CD4-positive, alpha-beta T cell treated with Interleukin-4 for 4 hours (primary cell): ENCODE measurements at places on chromosomes 5 and 9.

GRCh38 chr9:93155716-93156474, 21.8 kb upstream of the NINJ1 start:
- no peak for DNase-seq

DNA sequence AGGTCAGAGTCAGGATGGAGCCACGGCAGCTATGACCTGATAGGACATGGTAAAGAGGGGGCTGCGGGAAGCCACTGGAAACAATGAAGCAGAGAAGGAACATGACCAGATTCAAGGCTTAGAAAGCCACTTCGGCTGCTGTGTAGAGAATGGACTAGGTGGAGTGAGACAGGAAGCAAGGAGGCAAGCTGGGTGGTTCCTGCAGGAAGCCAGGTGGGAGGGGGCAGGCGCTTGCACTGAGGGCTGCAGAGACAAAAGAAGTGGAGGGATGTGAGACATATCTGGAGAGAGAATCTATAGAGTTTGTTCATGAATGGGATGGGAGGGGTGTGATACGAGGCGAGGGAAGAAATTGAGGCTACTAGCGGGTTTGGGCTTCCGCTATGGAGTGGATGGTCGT, 19.0 kb upstream of the N4BP3 start:
- DNase-seq = no peak

GRCh38 chr9:95813923-95814322, 61.6 kb upstream of the ERCC6L2 start:
- no peak for DNase-seq

DNA sequence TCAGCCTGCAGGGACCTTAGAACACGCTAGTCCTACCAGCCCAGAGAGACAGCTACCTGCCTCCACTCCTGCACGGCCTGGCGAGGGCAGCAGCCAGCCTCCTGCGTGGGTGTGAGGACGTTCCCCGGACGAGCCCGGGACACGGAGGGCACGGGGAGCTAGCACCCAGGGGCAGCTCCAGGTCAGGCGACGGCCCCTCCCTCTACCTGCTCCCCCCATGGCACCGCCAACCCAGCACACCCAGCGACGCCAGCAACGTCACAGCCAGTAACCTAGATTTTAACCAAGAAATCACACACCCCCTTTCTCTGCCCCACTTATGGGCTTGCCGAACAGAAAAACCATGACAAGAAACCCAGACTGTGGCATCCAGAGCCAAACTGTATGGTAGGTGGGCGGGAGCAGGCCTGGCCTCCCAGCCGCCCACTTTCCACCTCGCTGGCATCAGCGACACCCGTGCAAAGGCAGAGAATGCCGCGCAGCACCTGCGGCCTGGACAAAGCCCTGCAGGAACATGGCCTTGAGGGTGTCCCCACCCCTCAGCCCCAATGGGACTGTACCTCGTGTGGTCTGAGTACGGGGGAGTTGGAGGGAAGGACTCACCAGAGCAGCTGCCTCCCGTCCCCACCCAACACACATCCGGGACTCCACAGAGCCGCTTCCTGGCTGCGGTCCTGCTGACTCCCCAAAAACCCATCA, 47.9 kb downstream of the NACC2 start:
- no peak for DNase-seq

- DNase-seq = no peak
Observed at GRCh38 chr5:14039063-14039462, 94.6 kb upstream of the DNAH5 start.

DNA sequence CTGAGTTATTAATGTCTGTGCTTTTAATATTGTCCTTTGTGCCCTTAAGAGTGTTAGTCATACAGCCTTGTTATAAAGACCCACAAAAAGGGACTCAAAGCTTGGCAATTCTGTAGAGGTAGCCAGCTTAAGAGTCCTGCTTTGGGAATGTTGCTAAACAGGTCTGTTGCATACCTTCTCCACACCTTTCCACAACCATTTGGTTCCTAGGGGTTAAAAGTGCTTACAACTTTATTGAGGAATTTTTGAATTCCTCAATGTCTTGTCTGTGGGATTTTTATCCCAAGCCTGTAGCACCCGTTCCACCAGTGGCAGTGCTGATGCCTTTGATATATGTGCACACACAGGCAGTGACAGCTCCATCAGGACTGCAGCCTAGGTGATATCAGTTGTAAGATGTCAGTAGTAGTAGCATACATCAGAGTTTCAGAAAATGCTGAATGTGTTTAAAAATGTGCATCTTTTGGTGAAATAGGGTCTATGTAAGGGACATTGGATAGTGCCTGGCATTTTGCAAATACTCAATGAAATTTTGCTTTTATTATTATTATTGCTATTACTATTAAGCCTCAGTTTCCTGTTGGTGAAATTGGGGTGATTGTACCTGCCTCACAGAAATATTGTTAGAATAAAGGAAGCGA, 68.5 kb downstream of the WWC1 start:
- DNase-seq = no peak

GRCh38 chr5:15009420-15009819, 137.8 kb upstream of the ANKH start:
- DNase-seq = no peak

DNA sequence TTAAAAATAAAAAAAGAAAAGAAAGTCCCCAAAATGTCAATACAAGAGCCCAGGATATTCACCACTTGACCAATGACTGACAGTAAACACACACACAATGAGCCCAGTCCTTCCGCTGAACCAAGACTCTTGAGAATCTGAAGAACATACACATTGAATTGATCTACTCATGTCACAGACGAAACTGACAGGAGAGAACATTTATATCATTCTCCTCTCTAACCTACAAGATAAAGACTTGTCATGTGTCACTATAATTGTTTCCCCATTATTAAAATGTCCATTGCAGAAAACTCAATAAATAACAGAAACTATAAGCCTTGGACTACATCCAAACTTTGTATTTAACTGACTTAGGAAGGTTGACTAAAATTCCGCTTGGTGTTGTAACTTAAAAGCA, 296.7 kb downstream of the EPB41L4A start:
- DNase-seq = no peak

DNA sequence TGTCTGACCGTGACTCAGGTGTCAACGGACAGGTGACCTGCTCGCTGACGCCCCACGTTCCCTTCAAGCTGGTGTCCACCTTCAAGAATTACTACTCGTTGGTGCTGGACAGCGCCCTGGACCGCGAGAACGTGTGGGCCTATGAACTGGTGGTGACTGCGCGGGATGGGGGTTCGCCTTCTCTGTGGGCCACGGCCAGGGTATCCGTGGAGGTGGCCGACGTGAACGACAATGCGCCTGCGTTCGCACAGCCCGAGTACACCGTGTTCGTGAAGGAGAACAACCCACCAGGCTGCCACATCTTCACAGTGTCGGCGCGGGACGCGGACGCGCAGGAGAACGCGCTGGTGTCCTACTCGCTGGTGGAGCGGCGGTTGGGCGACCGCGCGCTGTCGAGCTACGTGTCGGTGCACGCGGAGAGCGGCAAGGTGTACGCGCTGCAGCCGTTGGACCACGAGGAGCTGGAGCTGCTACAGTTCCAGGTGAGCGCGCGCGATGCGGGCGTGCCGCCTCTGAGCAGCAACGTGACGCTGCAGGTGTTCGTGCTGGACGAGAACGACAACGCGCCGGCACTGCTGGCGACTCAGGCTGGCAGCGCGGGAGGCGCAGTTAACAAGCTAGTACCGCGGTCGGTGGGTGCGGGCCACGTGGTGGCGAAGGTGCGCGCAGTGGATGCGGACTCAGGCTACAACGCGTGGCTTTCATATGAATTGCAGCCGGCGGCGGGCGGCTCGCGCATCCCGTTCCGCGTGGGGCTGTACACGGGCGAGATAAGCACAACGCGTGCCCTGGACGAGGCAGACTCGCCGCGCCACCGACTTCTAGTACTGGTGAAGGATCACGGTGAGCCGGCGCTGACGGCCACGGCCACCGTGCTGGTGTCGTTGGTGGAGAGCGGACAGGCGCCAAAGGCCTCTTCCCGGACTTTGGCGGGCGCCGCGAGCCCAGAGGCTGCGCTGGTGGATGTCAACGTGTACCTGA, 1.8 kb downstream of the PCDHA11 start:
- no peak for DNase-seq

DNA sequence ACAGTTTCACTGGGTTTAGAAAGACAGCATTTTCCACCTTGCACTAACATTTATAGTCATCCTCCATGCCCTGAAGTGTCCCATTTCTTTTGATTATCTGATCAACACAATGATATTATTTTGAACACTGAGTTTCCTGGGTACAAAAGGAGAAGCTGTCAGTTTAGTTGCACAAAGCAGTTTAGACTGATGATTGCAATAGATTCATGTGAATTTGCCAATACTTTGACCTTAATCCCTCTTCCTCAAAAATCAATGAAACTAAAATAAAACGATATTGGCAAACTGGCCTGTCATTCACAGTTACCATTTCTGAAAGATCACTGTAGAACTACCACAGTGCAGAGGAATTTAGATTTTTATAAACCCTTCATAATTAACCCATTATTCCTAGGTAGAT, 34.2 kb upstream of the RASGRF2 start:
- DNase-seq = no peak

DNA sequence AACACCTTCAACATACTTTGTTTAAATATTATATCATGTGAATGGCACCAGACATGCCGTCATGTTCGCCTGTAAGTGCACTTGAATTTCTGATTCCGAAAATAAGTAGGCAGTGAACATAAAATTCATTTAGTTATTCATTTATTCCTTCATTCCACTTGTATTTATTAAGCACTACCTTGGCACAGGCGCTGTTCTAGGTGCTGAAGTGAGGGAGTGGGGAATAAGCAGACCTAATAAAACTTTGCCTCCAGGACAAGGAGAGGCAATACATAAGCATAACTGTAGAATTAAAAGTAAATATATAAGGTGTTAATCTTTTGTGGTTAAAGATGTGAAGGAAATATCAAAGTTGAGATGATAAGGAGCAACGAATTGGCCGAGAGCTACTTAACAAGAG, 297.4 kb downstream of the TENT4A start:
- no peak for DNase-seq

DNA sequence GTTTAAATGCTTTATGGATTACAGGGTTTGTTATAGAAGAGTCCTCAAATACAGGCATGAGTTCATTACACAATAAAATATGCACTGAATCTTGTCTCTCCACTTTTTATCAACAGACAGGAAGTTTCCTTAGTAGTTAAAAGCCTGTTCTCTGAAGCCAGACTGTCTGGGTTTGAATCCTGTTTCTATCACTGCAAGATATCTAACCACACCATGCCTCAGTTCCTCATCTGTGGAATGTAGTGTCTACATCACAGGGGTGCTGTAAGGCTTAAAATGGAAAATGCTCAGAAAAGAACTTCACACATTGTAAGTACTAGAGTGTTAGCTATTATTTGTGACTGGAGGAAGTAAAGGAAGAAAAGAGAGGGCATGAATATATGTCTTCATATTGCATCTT, 9.3 kb downstream of the LIX1 start:
- no peak for DNase-seq

GRCh38 chr5:96070622-96071225, 109.1 kb upstream of the ELL2 start:
- DNase-seq = no peak

DNA sequence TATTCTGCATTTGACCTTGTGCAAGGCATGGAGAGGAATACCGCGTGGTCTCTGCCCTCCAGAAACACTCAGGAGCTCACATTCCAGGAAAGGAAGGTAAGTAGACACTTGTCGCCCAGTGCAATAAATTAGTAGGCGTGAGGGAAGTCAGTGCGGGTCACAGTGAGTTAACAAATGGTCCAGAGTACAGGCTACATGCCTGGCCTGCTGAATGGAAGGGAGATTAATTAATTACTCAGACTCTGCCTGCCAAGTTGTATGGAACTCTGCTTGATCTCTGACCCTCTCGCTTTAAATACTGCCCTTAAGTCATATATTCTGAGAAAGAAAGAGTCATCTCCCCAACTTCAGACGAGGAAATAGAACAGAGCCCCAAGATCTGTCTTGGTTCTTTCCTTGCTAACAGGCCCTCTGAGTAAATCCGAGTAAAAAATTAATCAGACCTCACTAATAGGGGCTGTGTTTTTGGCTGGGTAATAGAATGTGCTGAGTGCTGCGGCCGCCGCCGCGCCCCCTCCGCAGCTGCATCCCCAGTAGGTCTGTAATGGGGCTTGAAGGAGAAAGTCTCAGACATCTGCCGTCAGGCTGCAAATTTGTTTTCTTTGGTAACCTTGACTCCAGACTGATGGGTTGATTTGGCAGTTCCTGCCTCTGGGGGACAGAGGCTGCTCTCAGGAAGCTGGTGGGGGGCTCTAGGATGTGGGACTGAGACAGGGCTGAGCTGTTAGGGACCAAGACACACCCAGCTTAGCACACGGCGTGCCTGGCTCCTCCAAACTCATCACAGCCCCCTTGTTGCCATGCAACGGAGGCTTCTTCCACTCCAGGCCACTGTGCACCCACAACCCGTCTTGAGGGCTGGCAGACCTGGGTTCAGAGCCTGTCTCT, 144.4 kb downstream of the NSG2 start:
- DNase-seq = no peak

DNA sequence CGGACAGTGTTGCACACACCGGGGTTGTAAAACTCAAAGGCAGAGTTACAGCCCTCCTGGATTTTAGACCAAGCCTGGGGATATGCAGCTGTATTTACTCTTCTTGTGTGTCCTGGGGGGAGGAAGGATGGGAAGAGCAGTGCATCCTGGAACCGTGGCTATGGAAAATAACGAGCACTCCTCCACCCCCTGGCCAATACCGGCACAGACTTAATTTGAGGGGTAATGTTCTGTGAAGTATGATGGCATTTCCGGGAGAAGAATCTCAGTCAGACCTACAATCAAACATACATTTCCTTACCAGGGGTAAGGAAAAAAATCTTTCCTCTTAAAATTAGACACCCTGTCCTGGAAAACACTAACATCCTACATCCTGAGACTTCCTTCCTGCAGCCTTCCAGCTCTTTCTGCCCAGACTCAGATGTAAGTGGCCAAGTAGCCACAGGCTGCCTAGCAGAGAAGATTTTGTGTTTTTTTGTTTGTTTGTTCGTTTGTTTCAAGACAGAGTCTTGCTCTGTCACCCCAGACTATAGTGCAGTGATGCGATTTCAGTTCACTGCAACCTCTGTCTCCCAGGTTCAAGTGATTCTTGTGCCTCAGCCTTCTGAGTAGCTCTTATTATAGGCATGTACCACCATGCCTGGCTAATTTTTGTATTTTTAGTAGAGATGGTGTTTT, 11.0 kb upstream of the ERMP1 start:
- no peak for DNase-seq
